ENCODE measurements at places on chromosomes 7 and 10.
A peak's percentile ranks its signal among the peaks of the same experiment; 100 is the strongest.

- DNase-seq, result no peak
Measured at GRCh38 chr10:8403711-8404371, 349.4 kb downstream of the GATA3 start.

- DNase-seq, result no peak
Measured at GRCh38 chr7:73893342-73894101, 32.6 kb downstream of the TMEM270 start.

GRCh38 chr10:314871-315270, 179.6 kb downstream of the ZMYND11 start:
- DNase-seq, result no peak

- DNase-seq, result no peak
Measured at GRCh38 chr7:40644454-40645188, 509.8 kb downstream of the SUGCT start.

GRCh38 chr7:90655566-90655965, 59.4 kb downstream of the CDK14 start:
- DNase-seq, result no peak

GRCh38 chr7:44767912-44768627, 19.4 kb downstream of the ZMIZ2 start:
- no peak for DNase-seq

- peak; percentile 62 for DNase-seq
Measured at GRCh38 chr7:127347567-127348246, 44.8 kb downstream of the ZNF800 start.

DNA sequence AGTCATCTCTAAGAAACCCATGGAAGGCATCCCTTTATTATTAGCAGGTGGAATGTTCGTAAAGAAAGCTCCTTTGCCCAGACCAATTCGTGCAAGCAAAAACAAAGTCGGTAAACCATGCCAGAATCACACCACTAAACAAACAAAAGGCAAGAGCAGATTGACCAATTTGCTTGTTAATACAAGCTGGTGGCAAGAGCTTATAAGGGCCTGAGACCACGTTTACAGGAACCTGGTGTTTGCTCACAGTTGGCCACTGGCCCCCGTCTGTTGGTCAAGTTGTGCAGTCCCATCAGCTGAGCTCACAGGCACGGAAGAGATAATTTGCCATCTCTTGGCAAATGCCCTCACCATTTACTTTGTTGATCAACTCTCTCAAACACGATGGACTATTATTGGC, 342.2 kb upstream of the MKI67 start:
- no peak for DNase-seq

GRCh38 chr10:98623176-98623575, 176.4 kb upstream of the HPS1 start:
- no peak for DNase-seq

GRCh38 chr7:105738133-105738532, 138.3 kb downstream of the ATXN7L1 start:
- no peak for DNase-seq

- DNase-seq, result no peak
Measured at GRCh38 chr7:30790356-30790755, 19.1 kb downstream of the MINDY4 start.

DNA sequence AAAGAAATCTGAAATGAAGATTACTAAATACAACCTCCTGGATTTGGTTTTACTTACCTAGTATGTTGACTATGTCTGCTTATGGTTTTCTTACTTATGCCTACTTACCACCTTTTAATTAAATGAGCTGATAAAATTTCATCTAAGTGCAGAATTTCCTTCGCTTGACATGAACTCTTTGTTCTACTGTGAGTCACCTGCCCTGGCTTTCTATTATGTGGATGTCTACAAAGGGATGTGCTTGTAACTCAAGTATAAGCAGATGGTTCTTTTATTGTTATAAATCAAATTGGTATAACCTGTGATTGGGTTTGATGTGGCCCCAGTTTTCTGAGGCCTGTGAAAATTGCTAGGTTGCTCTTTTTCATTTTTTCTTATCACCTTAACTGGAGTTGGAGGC, 389.1 kb upstream of the ANKRD30A start:
- no peak for DNase-seq

- peak; percentile 58 for DNase-seq
Measured at GRCh38 chr10:97479939-97480338, 18.3 kb downstream of the MMS19 start.

DNA sequence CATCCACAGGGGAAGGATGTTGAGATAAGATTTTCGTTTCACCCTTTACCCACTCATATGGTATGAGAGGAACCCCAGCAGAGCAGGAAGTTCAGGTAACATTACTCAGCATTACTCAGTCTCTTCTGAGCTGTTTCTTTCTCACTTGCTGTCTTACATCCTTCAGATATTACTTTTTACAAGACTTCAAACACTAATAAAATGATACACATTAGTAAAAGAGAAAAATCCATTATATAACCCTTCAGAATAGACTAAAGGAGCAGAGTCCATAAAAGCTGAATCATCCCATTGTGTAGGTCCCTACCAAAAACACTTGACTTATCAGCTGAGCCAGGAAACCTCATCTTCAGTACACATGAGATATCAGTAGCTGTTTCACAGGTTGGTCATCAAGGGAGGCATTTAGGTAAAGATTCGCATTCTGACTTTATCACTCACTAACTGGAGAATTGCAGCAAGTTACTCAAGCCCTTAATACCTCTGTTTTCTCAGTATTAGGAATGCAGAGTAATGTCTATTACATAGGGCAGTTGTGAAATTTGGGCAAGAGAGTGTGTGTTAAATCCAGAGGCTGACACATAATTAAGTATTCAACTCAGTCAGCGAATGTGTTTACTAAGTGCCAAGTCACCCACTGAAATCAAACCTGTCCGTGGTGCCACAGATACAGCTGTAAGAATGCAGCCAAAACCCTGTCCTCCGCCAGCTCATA, 44.7 kb downstream of the KLF6 start:
- DNase-seq, result no peak

GRCh38 chr7:128881458-128882125, 18.9 kb downstream of the ATP6V1F start:
- DNase-seq, result no peak

GRCh38 chr7:106774768-106775551, 90.1 kb upstream of the PIK3CG start:
- peak; percentile 10 for DNase-seq

DNA sequence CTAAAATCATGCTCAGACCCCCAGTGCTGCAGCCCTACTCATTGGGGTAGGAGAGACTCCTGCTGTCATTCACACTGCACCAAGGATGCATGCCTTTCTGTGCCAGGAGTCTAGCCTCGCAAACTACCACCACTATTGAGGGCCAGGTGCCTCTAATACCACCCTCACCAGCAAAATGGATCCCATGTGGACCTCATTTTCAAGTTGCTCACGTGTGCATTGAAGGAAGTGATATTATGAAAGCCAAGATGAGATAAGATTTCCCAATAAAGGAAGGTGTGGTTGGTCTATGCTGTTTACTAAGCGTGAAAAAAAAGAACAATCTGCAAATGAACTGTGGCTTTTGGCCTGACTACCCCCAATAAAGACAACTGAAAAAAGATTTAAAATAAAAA, 7.2 kb upstream of the LAMTOR4 start:
- DNase-seq, result no peak

- DNase-seq, result no peak
Measured at GRCh38 chr7:42961170-42961569, 29.0 kb downstream of the MRPL32 start.

- DNase-seq, result peak; percentile 29
Measured at GRCh38 chr7:106425017-106425719, 140.4 kb upstream of the NAMPT start.

- no peak for DNase-seq
Measured at GRCh38 chr10:5947471-5948207, 29.7 kb downstream of the IL15RA start.

DNA sequence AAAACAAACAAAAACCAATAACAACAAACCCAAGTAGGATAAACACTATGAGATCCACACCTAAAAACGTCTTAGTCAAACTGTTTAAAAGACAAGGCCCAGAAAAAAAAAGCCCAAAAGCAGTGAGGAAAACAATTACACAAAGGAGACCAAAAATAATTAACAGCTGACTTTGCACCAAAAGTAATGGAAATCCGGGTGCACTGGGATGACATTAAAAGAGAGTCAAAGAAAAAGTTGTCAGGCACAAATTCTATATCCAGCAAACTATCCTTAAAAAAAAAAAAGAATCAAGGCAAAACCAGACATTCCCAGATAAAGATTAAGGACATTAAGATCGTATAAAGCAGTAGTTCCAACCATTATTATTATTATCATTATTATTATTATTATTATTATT, 7.9 kb upstream of the ANKRD26 start:
- no peak for DNase-seq

DNA sequence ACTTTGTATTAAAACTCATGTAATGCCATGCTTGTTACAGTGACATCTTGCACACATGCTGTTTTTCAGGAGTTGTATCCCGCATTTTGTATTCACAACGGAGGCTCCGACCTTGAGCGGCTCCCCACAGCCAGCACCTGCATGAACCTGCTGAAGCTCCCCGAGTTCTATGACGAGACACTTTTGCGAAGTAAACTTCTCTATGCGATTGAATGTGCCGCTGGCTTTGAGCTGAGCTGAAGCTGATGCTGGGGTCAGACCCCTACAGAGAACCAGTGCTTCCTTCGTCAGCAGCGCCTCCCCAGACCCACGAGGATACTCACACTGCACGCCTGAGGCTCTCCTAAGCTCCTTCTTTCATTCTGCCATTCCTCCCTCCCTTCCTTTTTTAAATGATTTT, 69.3 kb upstream of the DNAJB6 start:
- DNase-seq, result no peak

DNA sequence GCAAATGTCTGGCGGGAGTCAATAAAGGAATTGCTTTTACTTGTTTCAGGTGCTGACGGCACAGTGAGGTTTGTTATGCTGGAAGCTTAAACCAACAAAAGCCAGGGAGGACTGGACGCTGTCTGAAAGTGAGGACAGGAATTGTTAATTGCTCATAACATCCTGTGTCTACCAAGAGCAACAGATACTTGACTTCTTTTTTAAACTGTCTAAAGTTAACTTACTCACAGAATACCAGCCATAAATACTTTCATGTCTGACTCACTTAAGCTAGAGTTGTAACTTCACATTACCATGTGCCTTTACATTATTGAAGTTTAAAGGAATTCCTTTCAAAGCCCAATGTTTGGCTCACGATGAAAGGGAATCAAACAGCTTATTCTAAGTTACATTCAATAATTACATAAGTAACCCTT, 252.7 kb upstream of the SHH start:
- no peak for DNase-seq

- no peak for DNase-seq
Measured at GRCh38 chr7:36957620-36958019, 233.3 kb upstream of the AOAH start.

DNA sequence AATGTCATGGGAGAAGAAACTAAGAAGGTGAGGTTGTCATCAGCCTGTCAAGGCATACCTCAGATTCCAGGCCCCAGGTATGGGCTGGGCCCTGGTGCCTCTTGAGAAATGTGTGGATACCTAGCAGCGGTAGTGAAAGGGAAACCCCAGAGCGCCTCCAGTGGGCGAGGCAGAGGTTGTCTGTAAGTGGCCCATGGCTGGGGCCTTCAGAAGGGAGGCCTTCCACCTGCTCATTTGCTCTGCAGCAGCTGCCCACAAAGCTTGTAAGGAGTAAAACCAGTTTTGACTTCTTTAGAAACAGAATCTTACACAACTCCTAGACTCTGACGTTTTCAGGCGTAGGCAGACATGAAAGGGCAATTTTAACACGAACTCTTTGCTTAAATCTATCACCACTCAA, 509.9 kb downstream of the PARD3 start:
- DNase-seq, result no peak

- no peak for DNase-seq
Measured at GRCh38 chr10:58457761-58458616, 54.7 kb upstream of the BICC1 start.

- no peak for DNase-seq
Measured at GRCh38 chr10:3780021-3780770, 4.8 kb downstream of the KLF6 start.

DNA sequence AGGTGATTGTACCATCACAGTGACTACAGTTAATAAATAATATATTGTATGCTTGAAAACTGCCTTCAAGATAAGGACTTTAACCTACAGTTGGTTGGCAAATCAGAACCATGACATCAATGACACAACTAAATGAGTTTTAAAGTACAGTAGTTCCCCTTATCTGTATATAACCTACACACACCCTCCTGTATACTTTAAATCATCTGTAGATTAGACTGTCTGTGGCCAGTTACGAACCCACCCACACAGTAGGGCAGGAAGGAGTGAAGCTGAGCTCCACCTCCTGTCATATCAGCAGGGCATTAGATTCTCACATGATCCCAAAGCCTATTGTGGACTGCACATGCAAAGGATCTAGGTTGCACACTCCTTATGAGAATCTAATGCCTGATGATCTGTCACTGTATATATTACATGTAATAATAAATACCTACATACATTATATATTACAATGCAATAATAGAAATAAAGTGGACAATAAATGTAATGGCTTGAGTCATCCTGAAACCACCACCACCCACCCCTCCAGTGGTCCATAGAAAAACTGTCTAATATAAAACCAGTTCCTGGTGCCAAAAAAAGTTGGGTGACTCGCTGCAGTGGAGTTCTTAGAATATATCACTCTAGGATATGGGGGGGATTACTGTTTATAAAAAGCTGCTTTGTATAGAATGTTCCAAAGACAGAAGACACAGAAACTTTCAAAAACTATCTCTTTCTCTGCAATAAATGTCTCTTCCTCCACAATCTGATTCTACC, 5.6 kb downstream of the TPK1 start:
- no peak for DNase-seq

DNA sequence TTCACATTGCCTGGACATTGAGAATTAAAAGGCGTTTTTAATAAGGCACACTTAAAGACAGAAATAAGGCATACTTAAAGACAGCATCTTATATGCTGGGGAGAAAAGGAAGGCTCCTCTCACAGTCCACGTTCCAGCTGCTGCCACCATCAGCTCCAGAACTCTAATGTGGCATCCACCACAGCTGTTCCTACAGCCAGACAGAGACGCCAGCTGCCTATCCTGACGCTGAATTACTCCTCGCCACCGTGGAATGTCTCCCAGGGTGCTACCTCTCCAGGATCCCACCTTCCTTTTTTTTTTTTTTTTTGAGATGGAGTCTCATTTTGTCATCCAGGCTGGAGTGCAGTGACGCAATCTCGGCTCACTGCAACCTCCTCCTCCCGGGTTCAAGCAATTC, 30.8 kb downstream of the SLC37A3 start:
- no peak for DNase-seq

DNA sequence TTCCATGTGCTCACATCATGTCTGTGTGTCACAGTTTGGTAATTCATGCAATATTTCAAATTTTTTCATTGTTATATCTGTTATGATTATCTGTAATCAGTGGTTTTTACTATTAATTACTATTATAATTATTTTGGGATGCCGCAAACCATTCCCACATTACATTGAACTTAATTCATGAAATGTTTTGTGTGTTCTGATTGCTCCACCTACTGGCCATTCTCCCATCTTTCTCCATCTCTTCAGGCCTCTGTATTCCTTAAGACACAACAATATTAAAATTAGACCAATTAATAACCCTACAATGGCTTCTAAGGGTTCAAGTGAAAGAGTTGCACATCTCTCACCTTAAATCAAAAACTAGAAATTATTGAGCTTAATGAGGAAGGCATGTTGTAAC, 398.5 kb downstream of the PCDH15 start:
- DNase-seq, result peak; percentile 16

- DNase-seq, result no peak
Measured at GRCh38 chr7:72161534-72161933, 250.6 kb downstream of the CALN1 start.

GRCh38 chr7:142478479-142479220, 220.8 kb upstream of the PRSS58 start:
- DNase-seq, result peak; percentile 71

All from T47D (cell line).